ENCODE measurements at places on chromosomes 12 and 14.

DNA sequence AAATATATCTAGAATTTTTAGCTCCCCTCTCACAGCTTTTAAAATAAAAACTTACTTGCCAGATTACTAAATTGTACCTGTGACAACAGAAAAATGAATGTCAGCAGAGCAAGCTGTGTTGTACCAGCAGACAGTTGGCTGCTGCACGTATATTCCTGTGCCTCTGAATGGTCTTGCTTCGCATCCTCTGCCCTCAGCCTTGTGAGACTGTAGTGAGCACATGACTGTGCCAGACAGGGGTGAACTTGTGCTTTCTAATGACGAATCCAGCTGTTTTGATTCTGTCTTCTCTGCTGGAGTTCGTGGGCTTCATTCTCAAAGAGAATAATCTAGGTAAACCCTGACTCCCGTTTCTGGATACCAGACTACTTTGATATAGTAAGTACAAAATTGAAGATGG is 58.3 kb upstream of the FRMD6 start:
- DNase-seq = no peak

- no peak for DNase-seq
These were observed 361.5 kb downstream of the EGLN3 start for GRCh38 chr14:33589334-33589733.

- no peak for DNase-seq
These were observed 10.4 kb upstream of the CKAP4 start for GRCh38 chr12:106258226-106258625.

DNA sequence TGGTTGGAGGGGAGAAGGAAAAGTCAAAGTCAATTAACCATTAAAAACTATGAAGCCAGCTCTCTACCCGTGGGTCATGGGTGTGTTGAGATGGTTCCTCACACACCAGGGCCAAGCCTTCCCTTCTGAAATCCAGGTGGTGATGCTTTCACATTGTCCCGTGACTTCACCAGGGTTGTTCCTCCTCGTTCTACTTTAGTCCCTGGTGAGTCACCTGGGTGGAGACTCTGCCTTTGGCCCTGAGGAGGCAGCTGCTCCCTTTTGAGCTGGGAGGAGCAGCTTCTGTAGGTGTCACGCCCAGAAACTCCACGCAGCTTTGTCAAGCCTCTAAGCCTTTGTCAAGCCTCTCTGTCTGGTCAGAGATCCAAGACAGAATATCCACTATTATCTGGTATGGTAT is 348.3 kb downstream of the BMP4 start:
- DNase-seq = no peak

GRCh38 chr12:34046570-34046969 is 24.3 kb downstream of the ALG10 start:
- DNase-seq = no peak

DNA sequence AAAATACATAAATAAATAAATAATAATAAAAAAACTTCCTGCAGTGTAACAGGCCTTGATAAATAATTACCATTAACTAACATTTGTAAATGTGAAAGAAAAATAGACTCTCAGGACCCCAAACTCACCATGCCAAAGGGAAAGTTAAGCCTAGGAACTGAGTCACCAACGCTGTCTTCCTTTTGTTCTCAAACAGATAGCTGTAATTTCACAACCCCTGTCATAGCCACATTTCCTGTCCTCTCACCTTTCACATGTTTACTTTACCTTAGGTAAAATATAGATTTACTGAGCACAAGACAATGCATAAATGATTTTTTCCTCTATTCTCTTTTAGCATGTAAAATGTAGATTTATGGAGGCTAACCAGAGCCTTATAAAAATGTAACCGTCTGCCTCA is 35.9 kb upstream of the CHST11 start:
- no peak for DNase-seq

GRCh38 chr12:124194893-124195566 is 99.9 kb upstream of the RFLNA start:
- no peak for DNase-seq

DNA sequence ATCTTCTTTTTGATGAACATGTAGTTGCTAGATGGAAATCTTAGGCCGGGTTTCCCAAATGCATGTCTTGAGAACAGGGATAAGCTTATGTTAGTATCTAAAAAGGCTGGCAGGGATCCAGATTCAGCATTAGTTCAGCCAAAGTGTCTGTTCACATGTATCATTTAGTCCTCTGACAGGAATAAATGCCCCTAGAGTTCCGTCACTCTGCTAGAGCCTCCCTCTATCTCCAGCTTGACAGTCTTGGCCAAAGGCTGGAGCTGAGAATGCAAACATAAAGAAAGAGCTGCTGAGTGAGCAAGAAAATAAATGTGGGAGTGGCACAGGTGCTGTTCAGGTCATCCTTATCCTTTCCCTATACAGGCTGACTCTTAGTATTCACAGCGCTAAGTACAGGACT is 13.8 kb upstream of the NELL2 start:
- DNase-seq = no peak

DNA sequence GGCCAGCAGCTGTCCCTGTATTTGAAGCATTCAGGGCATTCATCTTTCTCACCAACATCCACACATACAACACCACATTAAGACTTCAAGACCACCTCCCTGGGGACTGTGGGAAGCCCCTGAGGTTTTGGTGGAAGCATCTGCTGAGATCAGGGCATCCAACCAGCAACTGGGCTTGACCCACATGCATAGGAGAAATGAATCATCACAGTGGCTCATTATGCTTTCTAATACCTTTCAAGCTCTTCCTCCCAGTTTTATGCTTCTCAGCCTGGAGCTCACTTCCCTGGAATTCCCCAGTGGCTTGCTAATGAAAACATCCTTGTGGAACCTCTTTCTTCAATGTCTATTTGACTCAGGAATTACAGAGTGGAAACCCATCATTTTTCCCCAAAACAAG is 21.4 kb upstream of the CMKLR1 start:
- DNase-seq = no peak

DNA sequence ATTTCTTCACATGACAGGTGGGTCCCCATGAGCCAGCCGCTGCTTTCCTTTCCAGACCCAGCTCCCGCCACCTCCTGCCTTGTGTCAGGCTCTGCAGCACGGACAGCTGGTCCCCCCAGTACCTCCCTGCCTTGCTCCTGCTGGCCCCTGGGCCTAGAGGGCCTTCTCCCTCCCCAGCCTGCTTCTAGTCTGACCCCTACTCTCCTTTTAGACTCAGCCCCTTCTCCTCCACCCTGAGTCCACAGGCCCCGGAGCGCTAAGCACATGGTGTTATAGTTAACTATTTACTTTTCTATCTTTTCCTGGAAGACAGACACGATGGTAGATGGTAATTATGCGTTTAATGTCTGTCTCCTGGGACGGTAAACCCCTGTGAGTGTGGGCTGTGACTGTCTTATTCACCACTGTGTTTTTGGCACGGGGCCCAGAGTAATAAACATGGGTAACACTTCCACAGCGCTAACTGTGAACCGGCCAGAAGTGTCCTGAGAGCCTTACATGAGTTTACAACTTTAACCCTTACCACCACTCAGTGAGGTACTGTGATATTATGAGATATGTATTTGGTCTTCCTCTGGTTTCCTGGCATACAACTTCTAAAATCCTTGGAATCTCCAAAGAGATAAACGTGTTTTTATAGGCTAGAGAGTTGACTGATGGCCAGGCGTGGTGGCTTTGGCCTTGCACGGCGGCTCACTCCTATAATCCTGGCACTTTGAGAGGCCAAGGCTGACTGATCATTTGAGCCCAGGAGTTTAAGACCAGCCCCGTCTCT is 41.2 kb downstream of the DGLUCY start:
- DNase-seq = no peak

GRCh38 chr14:92322516-92322915 is 449 bp upstream of the SLC24A4 start:
- DNase-seq = no peak

DNA sequence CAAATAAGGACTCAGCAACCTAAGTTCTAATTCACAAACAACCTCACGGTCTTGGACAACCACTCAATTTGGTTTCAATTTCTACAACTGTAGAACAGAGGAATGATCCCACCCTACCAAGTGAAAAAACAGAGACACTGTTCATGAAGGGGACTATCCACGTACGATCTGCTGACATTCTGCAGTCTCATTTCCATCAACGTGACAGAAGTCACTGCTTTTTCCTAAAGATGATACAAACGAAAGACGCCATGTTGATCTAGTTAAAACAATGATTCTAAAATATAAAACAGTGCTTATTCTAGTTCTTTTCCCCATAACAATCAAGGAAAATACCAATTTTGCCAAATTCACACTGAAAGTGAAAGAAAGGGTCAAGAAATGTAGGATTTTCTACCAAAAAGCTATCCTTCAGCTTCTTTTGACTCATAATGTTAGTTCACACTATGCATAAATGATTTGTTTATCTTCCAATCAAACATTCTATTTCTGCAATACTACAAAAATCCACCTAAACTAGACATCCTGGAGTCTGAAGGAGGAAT is 38.1 kb downstream of the CORO1C start:
- DNase-seq = no peak

GRCh38 chr12:115975411-115975810 is 302.1 kb downstream of the MED13L start:
- no peak for DNase-seq

DNA sequence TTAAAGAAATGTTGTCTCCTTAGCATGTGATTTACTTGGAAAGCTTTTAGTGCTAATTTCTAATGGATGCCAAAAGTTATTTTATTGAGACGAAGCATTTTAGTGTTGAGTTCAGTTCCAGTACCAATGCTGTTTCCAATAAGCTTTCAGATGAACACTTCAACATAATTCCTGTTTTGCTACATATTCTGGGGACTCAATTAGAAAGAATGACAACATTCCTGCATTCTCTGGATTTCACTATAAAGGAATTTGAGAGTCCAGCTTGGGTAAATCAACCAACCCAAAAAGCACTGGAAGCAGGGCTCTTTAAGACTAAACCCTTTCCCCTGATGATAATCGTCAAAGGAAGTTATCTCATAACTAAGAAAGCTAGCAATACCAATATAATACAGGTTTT is 353.0 kb upstream of the TMTC1 start:
- no peak for DNase-seq

DNA sequence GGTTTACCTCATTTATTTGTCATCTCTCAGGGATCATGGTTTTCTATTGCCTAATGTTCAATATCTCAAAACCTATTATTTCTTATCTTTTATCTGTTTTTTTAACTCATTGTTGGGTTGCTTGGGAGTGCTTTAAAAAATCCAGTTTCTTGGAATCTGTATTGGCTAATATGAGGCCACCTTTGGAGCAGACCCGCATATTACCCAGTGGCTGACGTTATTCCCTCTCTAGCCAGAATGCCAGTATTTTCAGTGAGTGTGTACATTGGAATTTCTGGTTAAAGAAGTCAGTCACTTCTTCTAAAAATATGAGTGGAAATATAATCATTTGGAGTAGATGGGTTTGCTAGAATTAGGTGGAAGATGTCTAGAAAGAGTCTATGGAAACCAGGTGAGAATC is 38.3 kb downstream of the PRMT8 start:
- DNase-seq = no peak

DNA sequence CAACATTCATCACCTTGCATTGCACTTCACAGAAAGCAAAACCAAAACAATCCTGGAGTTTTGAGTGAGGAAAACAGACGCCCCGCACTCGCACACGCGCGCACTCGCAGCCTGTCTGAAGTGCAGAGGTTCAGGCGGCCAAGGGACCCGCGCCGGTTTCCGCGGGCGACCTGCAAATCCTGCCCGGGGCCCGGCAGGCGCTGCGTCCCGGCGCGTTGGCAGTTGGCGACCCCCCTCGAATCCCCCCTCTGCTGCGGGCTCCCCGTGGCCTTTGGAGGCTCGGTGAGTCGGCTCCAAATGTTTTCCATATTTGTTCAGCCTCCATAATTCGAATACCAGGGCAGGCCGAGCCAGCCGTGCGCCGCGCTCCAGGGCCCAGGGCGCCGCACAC is at the start of gene SSPN:
SSPN (plus strand) TSS at position 324 of the 391 bp plus-strand sequence. CDS start 100 bp downstream, outside the sequence.
- DNase-seq = no peak

DNA sequence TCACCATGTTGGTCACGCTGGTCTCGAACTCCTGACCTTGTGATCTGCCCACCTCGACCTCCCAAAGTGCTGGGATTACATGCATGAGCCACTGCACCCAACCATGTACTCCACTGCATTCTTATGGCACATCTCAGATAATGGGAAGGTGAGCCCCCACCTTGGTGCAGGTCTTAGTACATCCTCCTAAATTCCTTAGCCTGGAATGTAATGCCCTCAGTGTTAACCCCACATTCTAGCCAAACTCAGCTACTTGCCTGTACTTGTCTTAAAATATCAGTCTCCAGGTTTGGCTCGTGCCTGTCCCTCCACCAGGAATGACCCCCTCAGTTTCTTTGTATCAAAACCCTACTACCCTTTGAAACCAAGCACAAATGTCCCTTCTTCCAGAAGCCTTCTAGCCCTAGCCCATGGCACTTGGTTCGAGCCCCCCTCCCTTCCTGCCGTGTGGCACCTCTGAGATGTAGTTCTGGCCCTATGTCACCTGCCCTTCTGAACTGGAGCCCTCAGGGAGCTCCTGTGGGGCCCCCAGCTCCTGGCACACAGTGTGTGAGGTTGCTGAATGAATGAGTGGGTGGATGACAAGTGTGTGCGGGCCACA is 8.4 kb downstream of the KCNH3 start:
- no peak for DNase-seq

- DNase-seq = no peak
These were observed 19.4 kb upstream of the LIMA1 start for GRCh38 chr12:50302686-50303085.

DNA sequence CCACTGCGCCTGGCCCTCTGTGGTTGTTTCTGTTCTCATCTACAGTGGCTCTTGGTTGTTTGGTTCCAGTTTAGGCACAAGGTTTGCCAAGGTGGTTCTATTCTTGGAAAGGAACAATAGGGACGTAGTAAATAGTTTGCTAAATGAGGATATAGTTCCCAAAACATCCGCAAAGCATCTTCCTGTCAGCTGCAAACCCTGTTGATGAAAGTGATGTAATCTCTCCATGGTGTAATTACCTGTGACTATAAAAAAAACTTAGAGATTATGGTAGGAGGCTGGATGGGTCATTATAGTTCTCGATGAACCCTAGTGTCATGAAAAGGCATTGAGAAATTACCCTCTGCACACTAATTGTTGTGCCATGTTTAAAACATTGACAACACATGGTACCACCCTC is 52.9 kb downstream of the SUSD6 start:
- no peak for DNase-seq

DNA sequence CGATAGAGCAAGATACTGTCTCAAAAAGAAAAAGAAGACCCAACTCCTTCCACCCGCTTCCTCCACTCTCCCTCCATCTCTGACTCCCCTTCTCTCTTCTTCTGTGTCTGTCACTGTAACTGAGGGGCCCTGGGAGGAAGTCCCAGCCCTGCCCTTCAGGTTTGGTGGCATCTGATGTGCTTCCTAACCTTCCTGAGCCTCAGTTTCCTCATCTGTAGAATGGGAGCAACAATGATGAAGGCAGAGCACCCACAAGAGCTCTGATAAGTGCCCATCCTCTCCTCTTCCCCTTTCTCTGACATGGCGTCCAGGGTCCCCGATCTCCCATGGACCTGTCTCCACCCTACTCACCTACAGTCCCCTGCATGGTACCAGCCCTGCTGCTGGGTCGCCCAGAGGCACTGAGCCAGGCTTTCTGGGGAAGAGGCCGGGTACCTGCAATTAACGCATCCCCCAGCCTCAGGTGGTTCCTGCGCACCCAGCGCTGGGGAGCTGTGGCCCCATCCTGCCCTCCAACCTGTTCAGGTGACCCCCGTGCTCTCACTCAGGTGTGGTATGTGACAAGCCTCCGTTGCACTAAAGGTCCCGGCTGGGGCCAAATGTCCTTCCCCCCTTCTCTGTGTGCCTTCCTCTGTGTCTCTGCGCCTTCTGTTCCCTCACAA is 13.2 kb downstream of the FOXN4 start:
- no peak for DNase-seq
